ENCODE measurements at places on chromosomes 5 and 9. TPM values are rescaled to one million over a fixed set of nuclear protein-coding genes. Genes with fewer than 3 reads are reported as not detected.

Gene ECSCR
- polyA plus RNA-seq = 11.4 TPM

Gene HTR1A
- not detected for polyA plus RNA-seq

GRCh38 chr9:94173632-94174031 lies 85.5 kb upstream of the ZNF169 start:
- H3K4me3 ChIP-seq = no peak overlapping the region
- no peaks in the 10 kb centered on the region for H3K36me3 ChIP-seq
- H3K27ac ChIP-seq = no peak overlapping the region
- no peak for DNase-seq

DNA sequence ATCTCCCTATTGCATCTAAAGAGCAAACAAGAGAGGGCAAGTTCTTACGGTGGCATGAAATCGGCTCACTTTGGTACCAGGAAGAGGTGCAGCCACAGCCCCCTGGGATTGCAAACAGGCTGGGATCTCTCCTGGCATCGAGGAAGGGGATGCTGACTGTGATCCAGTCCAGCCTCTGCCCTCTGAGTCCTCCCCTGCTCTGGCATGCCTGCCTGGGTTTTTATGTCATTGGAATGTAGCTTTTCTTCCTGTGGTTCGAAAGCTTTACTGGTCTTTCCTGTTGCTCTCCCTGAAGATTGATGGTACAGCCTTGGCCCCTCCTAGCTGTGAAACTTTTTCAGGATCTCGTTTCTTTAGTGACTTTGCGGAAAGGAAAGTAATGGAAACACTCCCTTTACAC lies 6.6 kb downstream of the SLC46A2 start:
- no peak overlapping the region for H3K27ac ChIP-seq
- peaks cover 13% of the 10 kb centered on the region for H3K36me3 ChIP-seq
- DNase-seq = no peak
- no peak overlapping the region for H3K4me3 ChIP-seq
- H3K4me1 ChIP-seq = no peaks in the 10 kb centered on the region

GRCh38 chr9:98565152-98566135 lies 143.3 kb downstream of the GABBR2 start:
- H3K36me3 ChIP-seq = no peaks in the 10 kb centered on the region
- H3K27ac ChIP-seq = no peak overlapping the region
- H3K4me1 ChIP-seq = no peaks in the 10 kb centered on the region
- no peak overlapping the region for H3K4me3 ChIP-seq
